ENCODE measurements at places on chromosomes 6 and 20.
A peak's percentile ranks its signal among the peaks of the same experiment; 100 is the strongest.

GRCh38 chr6:39102071-39102820 lies 12.7 kb downstream of the SAYSD1 start:
- DNase-seq: no peak

DNA sequence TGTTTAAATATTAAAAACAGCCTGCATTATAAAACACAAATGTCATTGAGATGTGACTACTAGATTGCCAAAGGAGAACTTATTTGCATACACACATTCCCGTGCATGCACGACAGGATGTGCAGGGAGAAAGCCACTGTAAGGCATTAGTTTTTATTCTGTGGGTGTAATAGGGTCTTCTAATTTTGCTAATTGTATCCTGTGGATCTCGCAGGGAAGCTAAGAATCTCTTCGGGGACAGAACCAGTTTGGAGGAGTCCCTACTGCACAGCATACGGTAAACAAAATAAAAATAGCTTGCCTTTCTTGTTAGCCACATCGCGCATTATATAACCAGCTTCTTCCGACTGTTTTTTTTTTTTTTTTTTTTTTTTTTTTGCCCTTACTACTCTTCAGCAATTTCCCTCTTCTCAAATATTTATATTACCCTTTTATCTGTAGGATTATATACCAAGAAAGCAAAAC lies 2.0 kb downstream of the ATXN1 start:
- no peak for DNase-seq

- DNase-seq: no peak
Observed at GRCh38 chr6:99013145-99013544, 65.4 kb upstream of the FBXL4 start.

DNA sequence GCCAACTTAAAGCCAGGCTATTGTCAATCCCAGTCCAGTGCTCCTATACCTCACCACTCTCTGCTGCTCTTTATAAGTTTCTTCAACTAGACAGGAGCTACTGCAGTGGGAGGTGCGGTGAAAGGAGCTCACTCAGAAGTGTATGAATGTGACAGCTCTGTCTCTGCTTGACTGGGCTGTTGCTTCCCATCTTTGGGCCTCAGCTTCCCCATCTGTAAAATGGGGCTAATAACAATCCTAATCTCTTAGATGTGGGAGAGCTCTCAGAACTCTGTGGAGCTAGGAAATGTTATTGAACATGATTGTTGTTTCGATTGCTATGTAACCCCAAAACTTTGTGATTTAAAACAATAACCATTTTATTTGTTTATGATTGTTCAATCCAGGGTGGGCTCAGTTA lies 8.4 kb upstream of the RALY start:
- no peak for DNase-seq

DNA sequence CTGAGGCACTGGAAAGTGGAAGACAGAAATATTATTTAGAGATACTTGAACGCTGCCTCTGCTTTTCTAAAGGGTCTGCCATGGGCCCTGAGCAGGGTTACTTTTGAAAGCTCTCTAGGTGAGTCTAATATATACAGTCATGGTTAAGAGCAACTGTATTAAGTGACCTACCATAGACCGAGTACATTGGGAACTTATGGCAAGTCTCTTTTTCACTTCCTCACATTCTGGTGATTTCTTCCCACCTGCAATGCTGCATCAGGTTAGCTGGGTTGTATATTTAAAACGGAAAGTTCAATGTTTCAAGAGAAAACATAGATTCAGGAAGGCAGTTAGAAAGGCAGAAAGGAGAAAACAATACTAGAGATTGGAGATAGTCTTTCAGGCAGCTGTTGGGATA lies 154.7 kb downstream of the PHF3 start:
- DNase-seq: no peak

DNA sequence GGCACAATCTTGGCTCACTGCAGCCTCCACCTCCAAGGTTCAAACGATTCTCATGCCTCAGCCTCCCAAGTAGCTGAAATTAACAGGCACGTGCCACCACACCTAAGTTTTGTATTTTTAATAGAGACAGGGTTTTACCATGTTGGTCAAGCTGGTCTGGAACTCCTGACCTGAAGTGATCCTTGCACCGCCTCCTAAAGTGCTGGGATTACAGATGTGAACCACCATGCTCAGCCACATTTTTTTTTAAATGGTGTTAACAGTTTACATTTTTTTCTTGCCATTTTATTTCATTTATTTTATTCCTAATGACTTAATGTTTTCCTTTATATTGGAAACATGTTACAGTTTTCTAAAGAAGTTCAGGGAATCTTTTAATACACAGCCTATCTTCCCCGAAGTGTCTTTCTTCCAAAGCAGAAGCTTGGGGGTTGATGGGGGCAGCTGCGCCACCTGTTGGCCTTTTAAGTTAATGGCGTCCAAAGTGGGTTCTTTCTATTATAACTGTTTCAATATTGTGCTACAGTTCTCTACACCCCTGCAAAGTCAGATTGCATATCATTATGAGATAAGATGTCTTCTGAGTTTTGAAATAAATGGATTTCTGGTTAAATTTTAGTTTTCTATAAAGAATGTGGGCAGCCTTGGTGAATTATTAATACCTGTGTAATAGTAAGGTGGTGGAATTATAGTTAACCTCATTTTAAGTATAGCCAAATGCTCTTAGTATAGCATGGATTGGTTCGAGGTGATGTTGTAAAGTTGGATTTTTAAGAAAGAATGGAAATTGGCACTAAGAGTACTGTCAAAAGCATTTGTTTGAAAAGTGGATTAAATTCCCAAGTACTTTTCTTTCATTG lies 42.0 kb upstream of the PLCG1 start:
- peak; percentile 29 for DNase-seq

GRCh38 chr6:15290067-15290680 lies 44.3 kb downstream of the JARID2 start:
- DNase-seq: no peak

GRCh38 chr6:34982424-34982852 lies 93.4 kb downstream of the ANKS1A start:
- DNase-seq: no peak

DNA sequence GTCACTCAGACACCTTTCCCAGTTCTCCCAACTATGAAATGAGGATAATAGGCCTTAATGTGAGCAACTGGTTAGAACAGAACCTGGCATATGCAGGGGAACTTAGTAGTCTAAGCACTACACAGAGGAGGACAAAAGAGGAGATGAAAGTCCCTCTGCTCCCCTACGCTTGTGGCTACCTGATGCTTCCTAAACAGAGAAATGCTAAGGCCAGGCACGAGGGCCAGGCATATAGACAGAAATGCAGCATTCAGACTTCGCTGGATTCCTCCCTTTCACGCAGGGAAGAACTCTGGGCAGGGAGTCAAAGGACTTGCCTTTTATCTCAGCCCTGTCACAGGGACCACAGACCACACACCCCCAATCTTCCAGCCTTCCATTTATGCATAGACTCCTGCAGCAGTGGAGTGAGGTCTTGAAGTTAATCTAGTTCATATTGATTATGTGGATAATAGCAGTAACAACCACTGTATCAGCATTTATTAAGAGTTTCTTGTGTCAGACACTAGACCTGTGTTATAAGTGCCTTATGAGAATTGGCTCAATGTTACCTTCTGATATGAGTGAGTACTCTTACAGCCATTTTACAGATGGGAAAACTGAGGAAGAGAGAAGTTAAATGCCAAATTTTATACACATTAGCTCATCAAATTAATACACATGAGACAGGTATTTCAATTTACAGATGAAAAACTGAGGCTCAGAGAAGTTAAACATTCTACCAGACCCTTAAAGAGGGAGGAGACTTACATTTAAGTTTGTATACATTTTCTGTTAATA lies 27.0 kb upstream of the TRAF3IP2 start:
- no peak for DNase-seq

- DNase-seq: no peak
Observed at GRCh38 chr6:79713701-79714322, 82.7 kb downstream of the SH3BGRL2 start.

DNA sequence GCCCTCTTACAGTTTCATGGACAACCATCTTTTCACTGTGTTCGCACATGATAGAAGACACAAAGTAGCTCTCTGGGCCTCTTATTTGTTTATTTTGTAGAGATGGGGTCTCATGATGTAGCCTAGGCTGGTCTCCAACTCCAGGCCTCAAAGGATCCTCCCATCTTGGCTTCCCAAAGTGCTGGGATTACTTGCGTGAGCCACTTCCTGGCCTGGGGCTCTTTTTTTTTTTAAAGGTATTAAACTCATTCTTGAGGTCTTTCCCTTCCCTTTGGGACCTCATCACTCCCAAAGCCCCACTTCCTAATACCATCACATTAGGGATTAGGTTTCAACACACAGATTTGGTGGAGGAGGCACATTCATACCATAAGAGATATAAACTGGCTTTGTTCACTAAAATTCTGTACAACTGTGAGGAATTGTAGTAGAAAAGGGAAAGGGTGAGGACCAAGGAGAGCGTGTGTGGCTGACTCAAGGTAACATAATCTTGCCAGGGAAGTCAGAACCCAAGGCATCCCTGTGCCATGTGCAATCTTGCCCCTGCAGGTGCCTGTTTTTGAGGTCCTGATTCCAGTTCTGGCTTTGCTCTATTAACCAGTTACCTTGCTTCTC lies 45.5 kb downstream of the EIF2S2 start:
- DNase-seq: no peak

DNA sequence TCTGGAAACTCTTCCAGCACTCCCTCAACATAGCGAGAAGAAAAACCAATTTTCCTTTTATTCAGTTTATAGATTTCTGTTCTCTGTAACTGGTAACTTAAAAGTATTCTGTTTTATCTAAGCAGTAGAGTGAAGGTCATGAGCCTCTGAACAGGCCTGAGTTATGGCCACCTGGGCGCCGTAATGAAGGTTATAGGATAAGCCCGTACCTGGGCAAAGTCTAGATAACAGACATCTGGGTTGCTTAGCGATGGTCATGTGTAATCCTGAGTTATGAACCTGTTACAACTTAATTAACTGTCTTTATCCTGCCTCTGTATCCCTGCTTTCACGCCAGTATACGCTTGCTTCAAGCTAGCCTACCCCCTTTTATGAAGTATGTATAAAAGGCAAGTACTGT lies 13.0 kb upstream of the FAM217A start:
- no peak for DNase-seq
